ENCODE measurements at places on chromosomes 13 and 19. TPM values are rescaled to one million over a fixed set of nuclear protein-coding genes. Genes with fewer than 3 reads are reported as not detected.
A peak's percentile ranks its signal among the peaks of the same experiment; 100 is the strongest.

DNA sequence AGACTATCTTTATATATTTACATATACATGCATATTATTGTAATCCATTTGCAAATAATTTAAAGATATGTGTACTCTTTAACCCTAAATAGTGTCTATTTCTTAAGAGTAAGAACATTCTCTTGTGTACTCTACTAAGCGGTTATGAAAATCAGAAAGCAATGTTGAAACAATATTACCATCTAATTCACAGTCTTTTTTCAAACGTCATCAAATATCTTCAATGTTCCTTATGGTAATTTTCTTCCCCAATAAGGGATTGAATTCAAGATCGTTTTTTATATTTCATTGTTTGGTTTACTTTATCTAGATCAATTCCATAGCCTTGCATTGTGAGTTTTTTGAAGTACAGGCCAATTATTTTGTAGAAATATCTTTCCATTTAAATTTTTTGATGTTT is 1647.4 kb upstream of the PRR20A start:
- no peaks in the 10 kb centered on the region for H3K27me3 ChIP-seq
- H3K36me3 ChIP-seq, result no peaks in the 10 kb centered on the region
- no peak overlapping the region for H3K27ac ChIP-seq
- H3K4me3 ChIP-seq, result no peak overlapping the region

Gene IL11
- total RNA-seq, result 0.33 TPM

Gene FCHO1
- total RNA-seq, result 1.7 TPM

- H3K36me3 ChIP-seq, result peaks cover 6% of the 10 kb centered on the region
- H3K27ac ChIP-seq, result no peak overlapping the region
- peaks cover 12% of the 10 kb centered on the region for H3K4me1 ChIP-seq
- DNase-seq, result no peak
These were observed 9.0 kb downstream of the UFM1 start for GRCh38 chr13:38358684-38359083.

GRCh38 chr13:102617697-102618350 is 21.0 kb downstream of the TPP2 start:
- no peak for DNase-seq
- no peak overlapping the region for H3K4me3 ChIP-seq
- no peak overlapping the region for H3K27ac ChIP-seq
- H3K36me3 ChIP-seq, result peaks cover 75% of the 10 kb centered on the region

Gene PRTN3
- total RNA-seq, result 1.2 TPM

DNA sequence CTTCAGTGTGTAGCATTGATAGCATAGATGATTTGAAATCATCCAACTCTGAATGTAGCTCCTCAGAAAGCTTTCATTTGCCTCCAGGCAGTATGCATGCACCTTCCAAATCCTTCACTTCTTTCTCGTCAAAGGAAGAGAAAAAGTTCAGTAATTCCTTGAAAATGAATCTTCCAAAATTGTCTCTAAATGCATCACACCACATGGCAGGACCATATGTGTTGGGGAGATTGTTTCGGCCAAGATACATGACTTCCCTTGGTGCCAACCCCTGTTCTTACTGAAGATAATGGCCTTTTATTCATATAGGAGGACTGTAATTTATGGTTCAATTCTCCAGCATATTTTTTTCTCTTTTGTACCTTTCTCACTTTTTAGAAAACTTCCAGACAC is 315.6 kb upstream of the SPRY2 start:
- H3K27ac ChIP-seq, result no peak overlapping the region
- DNase-seq, result no peak
- no peak overlapping the region for H3K4me3 ChIP-seq
- peaks cover 5% of the 10 kb centered on the region for H3K27me3 ChIP-seq
- no peaks in the 10 kb centered on the region for H3K36me3 ChIP-seq
- H3K4me1 ChIP-seq, result no peaks in the 10 kb centered on the region

- H3K4me3 ChIP-seq, result no peak overlapping the region
- no peak overlapping the region for H3K27ac ChIP-seq
- DNase-seq, result no peak
- H3K36me3 ChIP-seq, result no peaks in the 10 kb centered on the region
These were observed 3.7 kb downstream of the CEACAM16 start for GRCh38 chr19:44702551-44703176.

DNA sequence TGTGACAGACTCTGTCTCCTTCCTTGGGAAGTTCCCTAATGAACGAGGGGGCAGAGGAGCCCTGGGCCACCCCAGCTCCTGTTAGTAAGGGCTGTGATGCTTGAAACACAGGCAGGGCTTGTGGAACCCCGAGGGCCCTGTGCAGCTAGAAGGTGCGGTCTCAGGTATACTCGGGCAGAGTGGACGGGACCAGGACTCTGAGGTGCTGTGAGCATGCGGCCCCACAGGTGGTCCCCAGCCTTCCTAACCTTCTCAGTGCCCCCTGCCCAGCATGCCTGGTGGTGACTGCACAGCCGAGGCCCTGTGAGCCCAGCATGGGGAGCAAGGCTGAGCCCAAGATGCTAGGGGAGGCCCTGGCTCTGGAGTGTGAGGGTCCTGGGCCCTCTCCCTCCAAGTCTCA is 4.0 kb upstream of the SIGLEC8 start:
- H3K36me3 ChIP-seq, result no peaks in the 10 kb centered on the region
- no peak overlapping the region for H3K4me3 ChIP-seq
- DNase-seq, result no peak
- H3K4me1 ChIP-seq, result no peaks in the 10 kb centered on the region
- H3K27ac ChIP-seq, result no peak overlapping the region

DNA sequence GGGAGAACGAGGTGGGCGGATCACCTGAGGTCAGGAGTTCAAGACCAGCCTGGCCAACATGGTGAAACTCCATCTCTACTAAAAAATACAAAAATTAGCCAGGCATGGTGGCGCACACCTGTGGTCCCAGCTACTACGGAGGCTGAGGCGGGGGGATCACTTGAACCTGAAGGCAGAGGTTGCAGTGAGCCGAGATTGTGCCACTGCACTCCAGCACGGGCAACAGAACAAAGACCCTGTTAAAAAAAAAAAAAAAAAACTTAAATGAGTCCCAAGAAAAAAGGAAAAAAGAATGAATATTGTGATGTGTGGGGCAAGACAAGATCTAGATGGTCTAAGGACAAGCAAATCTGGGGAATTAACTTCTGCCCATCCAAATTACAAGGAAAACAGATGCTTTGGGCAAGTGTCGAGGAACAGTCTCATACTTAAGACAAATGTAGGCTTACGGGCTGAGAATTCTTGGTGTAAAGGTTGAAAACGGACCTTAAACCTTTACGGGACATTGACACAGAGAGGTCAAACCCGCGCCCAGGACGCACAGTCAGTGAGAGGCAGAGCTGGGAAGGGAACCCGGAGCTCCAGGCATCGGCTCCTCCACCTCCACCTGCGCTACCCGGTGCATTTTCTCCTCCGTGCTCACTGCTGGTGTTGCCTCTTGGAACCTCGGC is 656 bp upstream of the ZNF324 start:
- peaks cover 34% of the 10 kb centered on the region for H3K4me1 ChIP-seq
- peak overlapping the region; percentile 85 for H3K4me3 ChIP-seq
- DNase-seq, result no peak
- no peaks in the 10 kb centered on the region for H3K27me3 ChIP-seq
- peak overlapping the region; percentile 78 for H3K27ac ChIP-seq

Gene ZNF599
- total RNA-seq, result 5.8 TPM

- no peaks in the 10 kb centered on the region for H3K27me3 ChIP-seq
- H3K4me1 ChIP-seq, result no peaks in the 10 kb centered on the region
- H3K4me3 ChIP-seq, result no peak overlapping the region
These were observed 14.0 kb upstream of the CELF5 start for GRCh38 chr19:3210347-3211017.

- DNase-seq, result no peak
- no peaks in the 10 kb centered on the region for H3K36me3 ChIP-seq
- no peaks in the 10 kb centered on the region for H3K27me3 ChIP-seq
- no peak overlapping the region for H3K27ac ChIP-seq
- H3K4me1 ChIP-seq, result peaks cover 6% of the 10 kb centered on the region
- no peak overlapping the region for H3K4me3 ChIP-seq
These were observed 7.6 kb upstream of the COMP start for GRCh38 chr19:18798384-18799352.

Gene ZNF547
- 3.3 TPM for total RNA-seq

Gene SERPINE3
- total RNA-seq, result not detected
